ENCODE measurements at places on chromosomes 13 and 19.
A peak's percentile ranks its signal among the peaks of the same experiment; 100 is the strongest.

DNA sequence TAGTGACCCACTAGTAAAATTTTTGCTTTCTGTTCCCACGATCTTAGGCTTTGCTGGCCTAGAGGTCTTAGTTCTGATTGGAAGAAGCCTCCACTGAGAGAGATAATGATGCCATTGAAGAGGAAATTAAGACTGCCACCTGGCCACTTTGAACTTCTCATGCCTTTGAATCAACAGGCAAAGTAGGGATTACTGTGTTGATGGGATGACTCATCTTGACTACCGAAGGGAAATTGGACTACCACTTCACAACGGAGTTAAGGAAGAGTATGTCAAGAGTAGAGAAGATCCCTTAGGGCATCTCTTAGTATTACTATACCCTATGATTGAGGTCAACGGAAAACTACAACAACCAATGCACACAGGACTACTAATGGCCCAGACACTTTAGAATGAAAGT is 12.7 kb upstream of the FREM2 start:
- no peak for DNase-seq

- DNase-seq, result peak; percentile 100
Observed at GRCh38 chr19:38658462-38659306, 11.2 kb downstream of the ACTN4 start.

DNA sequence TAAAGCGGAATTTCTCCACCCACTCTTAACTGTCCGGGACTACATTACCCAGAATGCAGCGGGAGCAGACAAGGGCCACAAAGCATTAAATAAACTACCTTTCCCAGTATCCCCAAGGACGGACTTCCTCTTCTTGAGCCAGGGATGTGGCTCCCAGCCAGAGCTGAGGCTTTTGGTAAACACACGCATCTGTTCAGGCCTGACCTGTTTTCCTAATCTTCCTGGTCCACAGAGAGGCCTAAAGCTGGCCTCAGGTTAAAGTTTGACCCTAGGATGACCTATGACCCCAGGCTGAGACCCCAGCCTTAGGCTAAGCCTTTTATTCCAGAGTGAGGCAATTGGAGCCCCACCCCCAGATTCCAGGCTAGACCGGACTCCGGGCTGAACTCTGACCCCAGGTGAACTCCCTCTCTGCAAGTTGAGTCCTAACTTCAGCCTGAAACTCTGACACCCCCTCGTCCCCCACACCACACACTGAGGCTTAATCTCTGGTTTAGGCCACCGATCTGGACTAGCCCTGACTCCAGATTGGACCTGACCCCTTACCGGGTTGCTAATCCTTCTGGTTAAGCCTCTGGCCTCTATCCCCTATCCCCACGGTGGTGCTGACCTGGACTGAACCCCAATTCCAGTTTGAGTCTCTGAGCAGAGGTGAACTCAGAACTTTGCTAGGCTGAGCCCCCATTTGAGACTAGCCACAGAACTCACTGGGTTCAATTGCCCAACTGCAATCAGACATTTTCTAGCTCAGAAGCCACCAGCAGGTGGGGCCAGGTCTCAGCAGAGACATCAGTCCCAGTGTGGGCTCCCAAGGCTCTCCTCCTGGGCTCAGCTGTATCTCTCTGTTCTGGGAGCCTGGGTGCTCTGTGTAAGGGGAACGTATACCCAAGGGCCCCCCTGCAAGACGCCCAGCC is 750 bp upstream of the GPR108 start:
- DNase-seq, result peak; percentile 80

DNA sequence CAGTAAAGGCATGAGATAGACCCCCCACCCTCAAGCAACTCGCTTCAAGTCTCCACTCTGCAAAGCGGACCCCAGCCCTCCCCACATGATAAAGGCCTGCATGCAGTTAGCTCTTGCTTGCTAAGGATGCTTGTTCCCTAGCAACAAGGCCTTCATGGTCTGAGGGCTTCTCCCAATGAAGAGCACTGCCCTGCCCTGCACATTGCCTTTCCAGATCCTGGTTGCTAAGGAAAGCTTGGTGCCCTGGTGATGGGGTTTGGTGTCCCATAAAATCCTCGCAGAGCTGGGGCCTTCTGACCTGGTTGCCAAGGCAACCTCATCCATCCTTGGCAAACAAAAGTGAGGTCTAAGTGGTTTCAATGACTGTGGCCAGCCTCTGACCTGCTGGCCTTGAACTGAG is 6.0 kb downstream of the DBP start:
- DNase-seq, result no peak

DNA sequence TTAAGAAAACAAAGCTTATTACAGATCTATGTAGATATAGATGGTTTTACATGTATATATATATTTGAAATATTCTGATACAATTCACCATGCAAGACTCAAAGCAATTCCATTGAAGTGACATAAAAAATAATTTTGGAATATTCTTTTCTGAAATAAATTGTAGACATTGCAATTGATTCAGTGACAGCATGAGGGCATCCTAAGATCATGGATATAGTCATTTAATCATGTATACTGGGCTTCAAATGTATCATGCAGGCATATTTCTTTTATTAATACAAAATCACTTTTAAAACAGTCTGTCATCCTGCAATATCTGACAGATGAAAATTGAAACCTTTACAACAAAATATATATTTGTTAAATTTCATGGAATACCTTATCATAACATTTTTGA is 286.7 kb upstream of the SLITRK6 start:
- DNase-seq, result no peak

DNA sequence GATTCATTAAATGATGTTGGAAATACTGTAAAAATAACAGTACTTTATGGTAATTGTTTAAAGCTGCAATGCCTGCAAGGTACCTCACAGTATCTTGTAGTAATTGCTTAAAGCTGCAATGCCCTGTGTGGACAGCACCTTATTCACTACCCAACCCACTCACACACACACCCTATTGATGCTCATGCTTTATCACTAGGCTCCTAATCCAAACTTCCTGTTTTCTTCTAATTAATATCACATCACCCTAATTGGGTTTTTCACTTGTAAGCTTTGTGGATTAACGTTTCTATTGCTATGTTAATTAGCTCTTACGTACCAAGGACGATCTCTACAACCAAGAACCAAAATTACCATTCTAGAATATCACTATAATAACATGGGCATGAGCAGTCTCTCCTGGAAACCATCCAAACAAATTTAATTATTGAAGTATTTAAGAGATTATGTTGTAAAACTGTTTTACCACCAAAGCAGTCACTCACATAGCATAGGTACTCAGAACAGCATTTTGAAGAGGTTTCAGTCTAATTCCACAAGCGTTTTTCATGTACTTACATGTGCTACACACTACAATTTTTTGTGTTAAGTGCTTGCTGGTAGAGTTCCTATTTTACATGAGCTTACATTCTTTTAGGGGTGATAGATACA is 303.8 kb downstream of the PCDH9 start:
- no peak for DNase-seq

DNA sequence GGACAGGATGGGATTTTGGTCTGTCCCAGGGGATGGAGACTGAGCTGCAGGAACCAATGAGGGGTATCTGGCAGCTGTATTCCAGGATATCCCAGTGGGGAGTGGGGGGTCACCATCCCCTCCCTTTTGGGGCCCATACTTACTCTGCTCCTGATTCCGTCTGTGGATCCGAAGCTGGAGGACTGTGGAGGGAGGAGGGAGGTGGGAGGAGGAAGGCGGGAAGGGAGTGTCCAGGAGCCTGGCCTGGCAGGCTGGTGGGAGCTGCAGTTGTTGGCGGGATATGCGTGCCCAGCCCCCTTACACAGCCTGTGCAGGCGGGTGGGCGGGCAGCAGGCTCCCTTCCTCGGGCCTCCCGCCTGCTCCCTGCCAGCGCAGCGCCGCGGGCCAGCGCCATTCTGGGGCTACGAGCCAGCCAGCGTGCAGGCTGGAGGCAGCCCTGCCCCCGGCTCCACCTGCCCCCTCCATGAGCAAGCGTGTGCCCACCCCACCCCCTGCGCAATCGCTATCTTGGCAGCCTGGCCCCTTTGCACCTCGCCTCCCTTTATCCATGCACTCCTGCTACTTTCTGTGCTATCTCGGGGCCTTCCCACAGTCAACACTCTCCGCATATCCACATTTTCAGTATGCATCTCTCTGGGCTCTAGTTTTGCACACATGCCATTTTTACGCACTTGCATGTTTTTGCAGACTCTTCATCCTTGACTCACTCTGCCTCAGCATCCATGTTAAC is 2.8 kb downstream of the MAMSTR start:
- DNase-seq, result peak; percentile 52

DNA sequence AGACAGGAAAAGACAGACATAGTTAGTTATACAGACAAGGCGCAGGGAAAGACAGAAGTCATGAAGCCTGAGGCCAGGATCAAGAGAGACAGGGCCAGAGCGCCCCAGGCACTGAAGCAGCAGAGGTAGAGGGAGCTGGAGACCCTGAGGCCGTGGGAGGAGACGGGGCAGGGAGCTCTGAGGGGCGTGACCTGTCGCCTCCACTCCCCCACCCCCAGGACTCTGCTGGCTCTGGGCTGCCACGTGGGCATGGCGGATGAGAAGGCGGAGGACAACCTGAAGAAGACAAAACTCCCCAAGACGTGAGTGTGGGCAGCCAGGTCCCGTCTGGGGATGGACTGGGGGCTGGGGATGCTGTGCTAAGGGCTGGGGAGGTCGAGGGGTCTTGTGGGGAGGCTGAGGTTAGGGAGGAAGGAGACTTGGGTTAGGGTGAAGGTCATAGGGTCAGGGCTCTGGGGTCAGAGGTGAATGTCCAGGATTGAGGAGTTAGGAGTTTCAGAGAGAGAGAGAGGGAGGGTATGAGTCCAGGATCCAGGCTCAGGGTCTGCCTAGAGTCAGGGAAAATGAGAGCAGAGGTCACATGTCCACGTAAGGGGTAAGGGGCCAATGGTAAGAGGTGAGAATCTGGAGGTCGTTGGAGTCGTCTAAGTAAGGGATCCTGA is 31.1 kb downstream of the RYR1 start:
- no peak for DNase-seq

GRCh38 chr19:57406516-57407123 is 4.3 kb upstream of the ZNF17 start:
- DNase-seq, result peak; percentile 45

GRCh38 chr19:35141837-35142605 is 1.0 kb upstream of the FXYD7 start:
- no peak for DNase-seq

DNA sequence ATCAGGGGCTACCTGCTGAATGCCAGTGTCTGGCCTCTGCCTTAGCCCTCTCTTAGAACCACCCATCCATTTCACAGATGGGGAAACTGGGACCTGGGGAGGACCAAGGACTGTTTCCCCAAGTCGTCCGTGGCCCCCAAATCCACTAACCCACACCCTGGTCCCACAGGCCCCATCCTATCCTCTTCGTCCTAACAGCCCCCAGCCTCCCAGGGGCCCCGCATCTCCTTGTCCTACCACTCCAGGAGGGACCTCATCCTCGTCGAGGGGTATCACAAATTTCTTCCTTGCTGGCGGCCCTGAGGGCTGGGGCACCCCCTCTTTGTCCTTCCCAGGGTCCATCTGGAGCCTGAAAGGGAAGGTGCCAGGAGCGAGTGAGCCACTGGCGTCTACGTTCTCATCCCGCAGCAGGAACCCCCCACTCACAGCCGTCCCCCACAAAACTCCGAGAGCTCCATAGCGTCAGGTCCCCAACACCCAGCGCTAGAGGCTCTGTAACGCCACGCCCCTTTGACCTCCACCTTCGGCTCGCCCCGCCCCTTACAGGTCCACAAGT is 606 bp downstream of the ERCC1 start:
- DNase-seq, result no peak

- no peak for DNase-seq
Observed at GRCh38 chr19:31527443-31527842, 178.2 kb upstream of the TSHZ3 start.

GRCh38 chr19:35328851-35329285 is at the start of gene CD22:
Gene CD22 (plus strand): TSS chr19:35329187. CDS start chr19:35332041, 2,854 bp downstream.
- no peak for DNase-seq

GRCh38 chr19:38793177-38793576 is 4.2 kb downstream of the LGALS7B start:
- peak; percentile 60 for DNase-seq

DNA sequence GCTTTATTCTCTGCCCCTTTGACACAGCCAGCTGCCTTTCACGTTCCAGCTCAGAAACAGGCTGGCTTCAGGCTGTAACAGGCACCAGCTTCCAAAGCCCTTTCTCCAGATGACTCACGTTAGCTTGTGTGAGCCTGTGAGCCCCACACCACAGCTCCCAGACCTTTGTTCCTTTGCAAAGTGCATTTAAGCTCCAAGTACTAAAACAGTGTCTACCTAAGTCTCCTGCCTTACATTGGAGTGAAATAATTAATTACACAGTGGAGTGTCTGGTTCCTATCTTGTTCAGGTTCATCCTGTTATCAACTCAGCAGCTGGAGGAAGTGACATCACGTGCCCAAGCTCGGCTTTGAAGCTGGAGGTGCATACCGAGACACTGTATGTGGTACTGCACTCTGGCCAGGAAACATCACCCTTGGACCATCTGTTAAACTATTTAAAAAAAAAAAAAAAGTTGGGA is 475.8 kb downstream of the FOXO1 start:
- peak; percentile 12 for DNase-seq

Data from IMR-90 (cell line).